Endothelial cell of umbilical vein (primary cell): ENCODE measurements at places on chromosomes 5 and 9. TPM values are rescaled to one million over a fixed set of nuclear protein-coding genes. Genes with fewer than 3 reads are reported as not detected.

Gene EPB41L4B
- 0.15 and 0.23 TPM in 2 replicates for total RNA-seq

Gene ENHO
- not detected in 2 replicates for total RNA-seq

Gene MYMK
- total RNA-seq = not detected in 2 replicates

Gene INSL6
- total RNA-seq = not detected in 2 replicates

- no peak overlapping the region for H3K27ac ChIP-seq
- H3K4me1 ChIP-seq = no peaks in the 10 kb centered on the region
- no peaks in the 10 kb centered on the region for H3K27me3 ChIP-seq
- peaks cover 4% of the 10 kb centered on the region for H3K36me3 ChIP-seq
- no peak overlapping the region for H3K4me3 ChIP-seq
- no peak for DNase-seq
Measured at GRCh38 chr5:34957321-34957720, 28.0 kb downstream of the DNAJC21 start.

DNA sequence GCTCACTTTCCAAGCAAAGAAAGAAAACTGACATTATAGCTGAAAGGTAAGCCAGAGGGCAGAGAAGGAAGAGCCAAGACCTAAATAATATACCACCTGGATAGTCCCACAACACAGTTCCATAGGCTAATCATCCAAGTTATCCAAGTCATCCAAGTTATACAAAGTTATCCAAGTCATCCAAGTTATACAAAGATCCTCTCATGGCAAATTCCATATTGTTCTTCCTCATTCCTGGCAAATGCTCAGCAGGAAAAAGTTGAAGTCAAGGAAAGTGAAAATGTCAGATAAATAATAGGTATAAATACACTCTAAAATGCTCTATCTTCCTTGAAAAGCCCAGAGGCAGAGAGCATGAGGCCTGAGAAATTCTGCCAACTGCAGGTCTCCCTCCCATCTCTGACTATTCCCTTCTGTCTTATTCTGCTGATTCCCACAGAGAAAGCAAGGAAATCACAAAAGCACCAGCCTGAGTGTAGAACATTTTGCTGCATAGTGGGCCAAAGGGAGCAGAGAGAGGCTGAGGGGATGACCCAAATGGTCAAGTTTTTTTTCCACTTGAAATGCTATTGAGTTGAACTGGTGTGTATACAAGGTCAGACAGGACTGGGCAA, 12.5 kb downstream of the MCTP1 start:
- H3K4me1 ChIP-seq = no peaks in the 10 kb centered on the region
- no peaks in the 10 kb centered on the region for H3K36me3 ChIP-seq
- H3K4me3 ChIP-seq = no peak overlapping the region
- DNase-seq = no peak
- peaks cover 2% of the 10 kb centered on the region for H3K27me3 ChIP-seq
